ENCODE measurements at places on chromosomes 2 and 18.

GRCh38 chr18:50105027-50105426, 89.9 kb downstream of the MYO5B start:
- no peak for DNase-seq

GRCh38 chr2:109365131-109365530, 236.1 kb downstream of the SH3RF3 start:
- DNase-seq: peak; percentile 13

DNA sequence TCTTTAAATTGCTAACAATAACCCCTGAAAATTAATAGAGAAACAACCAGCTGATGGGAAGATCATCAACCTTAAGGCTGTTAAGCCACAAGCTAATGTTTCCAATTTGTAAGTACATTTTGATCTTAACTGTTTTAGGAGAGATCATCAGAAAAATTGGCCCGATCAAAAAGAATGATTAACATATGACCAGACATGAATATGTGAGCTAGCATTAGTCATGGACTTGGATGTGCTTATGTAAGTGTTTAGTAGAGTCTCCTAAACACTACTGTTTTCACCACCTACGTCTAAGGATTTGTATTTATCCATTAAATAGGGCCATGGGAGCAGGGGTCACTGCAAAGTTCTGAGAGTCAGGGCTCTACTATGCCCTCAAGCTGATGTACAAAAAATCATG, 4.3 kb downstream of the LMAN1 start:
- DNase-seq: no peak

DNA sequence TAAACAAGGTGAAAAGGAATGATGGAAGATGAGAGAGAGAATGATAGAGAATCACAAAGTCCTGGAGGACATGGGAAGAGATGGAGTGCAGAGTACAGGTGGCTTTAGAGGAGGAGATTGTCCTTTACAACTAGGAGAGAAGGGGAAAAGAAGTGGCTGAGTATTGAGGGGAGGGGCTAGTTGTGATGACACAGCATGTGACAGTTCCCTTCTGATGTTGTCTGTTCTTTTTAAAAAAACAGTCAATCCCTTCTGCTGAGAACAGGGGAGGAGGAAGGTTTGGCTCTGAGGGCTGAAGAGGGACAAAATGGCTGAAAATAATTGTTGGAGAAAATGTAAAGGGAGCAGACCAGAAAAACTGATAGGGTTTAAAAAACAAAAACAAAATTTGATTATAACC, 44.0 kb downstream of the STEAP3 start:
- DNase-seq: no peak

- no peak for DNase-seq
Observed at GRCh38 chr2:120503793-120504571, 158.0 kb downstream of the INHBB start.

DNA sequence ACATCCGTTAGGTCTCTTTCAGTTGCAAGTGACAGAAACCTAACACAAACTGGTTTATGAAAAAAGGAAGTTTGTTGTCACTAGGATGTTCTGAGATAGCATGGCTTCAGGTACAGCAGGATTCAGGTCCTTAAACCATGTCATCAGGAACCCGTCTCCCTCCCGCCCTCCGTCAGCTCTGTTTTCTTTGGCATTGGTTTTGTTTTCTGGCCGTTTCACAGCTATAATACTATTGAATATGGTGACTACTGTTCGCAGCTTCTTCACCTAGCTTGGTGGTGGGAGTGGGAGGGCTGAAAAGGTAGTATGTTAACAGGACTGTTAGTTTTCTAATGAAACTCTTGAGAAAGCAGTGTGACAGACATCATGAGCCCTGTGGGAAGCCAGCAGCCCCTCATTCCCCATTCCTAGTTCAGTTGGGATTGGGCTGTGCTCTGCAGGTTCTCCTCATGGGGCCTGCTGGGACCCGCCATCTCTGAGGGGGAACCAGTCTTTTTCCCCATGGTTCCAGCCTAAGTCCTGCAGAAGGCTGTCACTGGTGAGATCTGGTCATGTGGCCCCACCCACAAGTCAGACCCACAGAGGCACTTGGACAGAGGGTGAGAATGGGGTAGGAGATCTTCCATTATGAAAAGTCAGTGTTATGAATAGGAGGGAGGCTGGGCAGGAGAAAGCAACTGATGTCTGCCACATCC, 12.1 kb downstream of the PTMA start:
- peak; percentile 37 for DNase-seq

DNA sequence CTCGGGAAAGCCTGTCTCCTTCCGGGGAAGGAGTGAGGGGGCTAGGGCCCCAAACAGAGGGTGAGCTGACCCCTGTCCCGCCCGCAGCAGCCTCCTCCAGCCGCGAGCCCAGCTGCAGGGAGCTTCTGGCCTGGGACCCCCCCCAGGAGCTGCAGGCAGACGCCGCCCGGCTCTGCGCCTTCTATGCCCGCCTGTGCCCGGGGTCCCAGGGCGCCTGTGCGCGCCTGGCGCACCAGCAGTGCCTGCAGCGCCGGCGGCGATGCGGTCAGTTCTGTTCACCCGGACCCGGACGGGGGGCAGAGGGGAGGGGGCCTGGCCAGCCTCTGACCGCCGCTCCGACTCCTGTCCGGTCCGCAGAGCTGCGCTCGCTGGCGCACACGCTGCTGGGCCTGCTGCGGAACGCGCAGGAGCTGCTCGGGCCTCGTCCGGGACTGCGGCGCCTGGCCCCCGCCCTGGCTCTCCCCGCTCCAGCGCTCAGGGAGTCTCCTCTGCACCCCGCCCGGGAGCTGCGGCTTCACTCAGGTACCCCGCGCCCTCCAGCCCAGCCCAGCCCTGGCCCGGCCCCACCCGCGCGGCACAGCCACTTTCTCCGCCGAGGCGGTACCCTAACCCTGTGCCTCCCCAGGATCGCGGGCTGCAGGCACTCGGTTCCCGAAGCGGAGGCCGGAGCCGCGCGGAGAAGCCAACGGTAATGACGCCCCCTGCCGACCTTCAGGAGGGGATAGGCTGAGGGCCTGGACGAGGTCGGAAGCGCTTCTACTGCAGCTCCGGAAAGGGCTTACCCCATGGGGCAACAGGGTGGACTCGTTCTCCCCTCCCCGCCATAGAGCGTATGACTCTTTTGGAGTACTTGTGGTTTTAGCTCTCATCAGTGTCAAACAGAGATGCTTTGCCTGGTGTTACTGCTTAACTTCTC, 2.0 kb upstream of the CHRND start:
- no peak for DNase-seq

DNA sequence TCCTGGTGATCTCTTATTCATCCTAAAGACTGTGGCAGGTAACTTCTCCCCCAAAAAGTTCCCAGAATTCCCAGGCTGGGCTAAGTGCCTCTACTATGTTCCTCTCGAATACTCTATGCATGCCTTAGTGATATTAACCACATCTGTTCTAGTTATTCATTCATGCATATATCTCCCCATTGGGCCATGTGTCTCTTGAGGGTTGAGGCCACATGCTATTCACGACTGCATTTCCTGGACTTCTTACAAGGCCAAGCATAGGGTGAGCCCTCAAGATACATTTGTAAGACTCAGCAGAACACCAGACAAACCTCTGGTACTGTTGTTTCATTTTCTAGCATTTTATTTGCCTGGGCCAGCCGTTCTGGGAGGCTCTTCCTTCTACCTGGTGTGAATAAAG, 117.0 kb downstream of the EN1 start:
- no peak for DNase-seq

- DNase-seq: no peak
Observed at GRCh38 chr2:211836409-211836808, 702.2 kb downstream of the ERBB4 start.

- no peak for DNase-seq
Observed at GRCh38 chr2:179170901-179171300, 93.7 kb downstream of the SESTD1 start.

DNA sequence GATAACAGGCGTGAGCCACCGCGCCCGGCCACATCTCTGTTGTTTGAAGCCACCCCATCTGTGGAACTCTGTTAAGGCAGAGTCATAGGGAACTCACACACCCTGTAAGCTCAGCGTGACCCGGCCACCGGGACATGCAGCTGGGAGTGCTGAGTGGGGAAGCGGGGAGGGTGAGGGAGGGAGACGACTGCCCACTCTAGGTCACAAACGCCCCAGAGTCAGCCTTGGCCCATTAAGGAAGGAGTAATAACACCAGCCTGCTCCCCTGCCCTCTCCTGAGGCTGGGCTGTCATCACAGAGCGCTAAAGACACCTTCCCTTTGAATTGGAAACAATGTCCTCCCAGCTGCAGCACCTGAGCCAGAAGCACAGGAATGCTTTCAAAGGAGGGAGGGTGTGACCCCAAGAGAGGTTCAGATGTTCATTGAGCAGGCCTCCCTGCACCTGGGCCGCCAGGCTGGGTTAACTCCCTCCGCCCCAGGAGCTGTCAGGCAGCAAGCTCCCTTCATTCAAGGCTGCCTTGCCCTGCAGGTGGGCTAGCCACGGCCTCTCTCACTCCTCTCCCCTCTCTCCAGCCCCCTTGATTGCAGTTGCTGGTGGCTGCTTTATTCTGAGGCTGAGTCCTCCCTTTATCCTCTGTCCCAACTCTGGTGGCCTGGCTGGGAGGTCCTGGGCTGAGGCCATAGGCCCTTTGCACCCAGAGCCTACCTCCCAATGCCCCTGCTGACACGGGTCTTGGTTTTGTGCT, 77.2 kb upstream of the HPCAL1 start:
- DNase-seq: peak; percentile 47

GRCh38 chr2:36952748-36953197, 13.6 kb downstream of the STRN start:
- no peak for DNase-seq

GRCh38 chr18:25262920-25263319, 89.0 kb downstream of the ZNF521 start:
- no peak for DNase-seq

- no peak for DNase-seq
Observed at GRCh38 chr2:134590679-134591078, 128.1 kb downstream of the TMEM163 start.

GRCh38 chr2:219991116-219991515, 363.7 kb downstream of the SLC4A3 start:
- no peak for DNase-seq

DNA sequence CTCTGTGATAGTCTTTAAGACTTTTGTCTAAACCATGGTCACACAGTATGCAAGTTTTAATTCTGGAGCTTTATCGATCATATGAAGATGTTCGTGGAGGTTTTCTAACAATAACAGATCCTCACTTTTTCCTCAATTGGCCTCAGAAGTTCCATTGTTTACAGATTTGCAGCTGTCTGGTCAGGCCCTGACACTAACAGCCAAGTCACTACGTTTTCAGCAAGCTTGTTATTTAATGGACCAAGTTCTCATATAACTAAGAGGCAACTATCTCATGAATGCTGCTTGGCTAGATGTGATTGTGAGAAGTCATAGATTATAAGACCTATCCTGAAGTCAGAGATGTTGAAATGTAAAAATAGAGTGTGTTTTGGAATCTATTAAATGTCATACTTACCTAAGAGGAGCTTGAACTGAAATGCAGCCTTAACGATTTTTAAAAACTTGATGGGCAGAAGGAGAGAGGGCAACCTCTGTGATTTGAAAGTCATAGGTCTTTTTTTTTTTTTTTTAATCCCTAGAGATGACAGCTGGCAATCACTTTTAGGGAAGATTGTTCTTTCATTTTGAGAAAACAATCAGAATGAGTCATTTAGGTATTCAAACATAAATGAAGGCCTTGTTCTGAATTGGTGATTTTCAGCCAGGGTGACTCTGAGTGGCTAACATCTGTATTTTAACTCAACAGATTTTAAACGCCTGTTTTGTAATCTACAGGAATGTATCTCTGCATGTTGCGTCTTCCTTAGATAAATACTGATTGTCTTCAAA, 48.4 kb upstream of the NEMP2 start:
- DNase-seq: no peak

- no peak for DNase-seq
Observed at GRCh38 chr18:22013993-22014392, 155.4 kb upstream of the GATA6 start.

DNA sequence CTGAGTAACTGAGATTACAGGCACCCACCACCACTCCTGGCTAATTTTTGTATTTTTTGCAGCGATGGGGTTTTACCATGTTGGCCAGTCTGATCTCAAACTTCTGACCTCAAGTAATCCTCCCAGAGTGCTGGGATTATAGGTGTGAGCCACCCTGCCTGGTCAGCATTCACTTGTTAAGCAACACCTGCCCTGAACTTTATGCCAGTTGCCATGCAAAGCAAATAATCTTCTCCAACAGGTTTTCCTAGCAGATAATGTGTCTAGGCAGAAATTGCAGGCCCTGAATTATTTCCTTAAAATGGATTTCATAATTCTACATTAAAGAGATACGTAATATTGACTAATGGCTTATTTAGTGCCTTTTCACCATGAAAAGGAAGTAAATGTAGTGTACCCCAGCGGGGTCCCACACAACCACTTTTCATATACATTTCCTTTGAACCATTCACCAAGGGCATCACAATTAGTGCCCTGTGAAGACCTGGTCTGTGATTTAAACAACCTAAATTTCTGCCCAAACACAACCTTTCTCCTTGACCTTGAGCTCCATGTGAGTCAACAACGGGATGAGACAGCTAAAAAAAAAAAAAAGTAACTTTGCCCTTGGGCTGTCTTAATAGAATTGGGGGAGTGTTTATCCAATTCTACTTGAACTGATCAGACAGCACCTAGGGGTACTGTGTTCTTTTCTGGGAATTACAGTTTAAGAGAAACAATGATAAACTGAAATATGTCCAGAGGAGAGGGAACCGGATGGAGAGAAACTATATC, 41.6 kb downstream of the EEF1B2 start:
- no peak for DNase-seq

GRCh38 chr18:48629730-48630324, 91.0 kb downstream of the CTIF start:
- peak; percentile 65 for DNase-seq

GRCh38 chr2:200604571-200605255, 18.9 kb downstream of the AOX1 start:
- no peak for DNase-seq

DNA sequence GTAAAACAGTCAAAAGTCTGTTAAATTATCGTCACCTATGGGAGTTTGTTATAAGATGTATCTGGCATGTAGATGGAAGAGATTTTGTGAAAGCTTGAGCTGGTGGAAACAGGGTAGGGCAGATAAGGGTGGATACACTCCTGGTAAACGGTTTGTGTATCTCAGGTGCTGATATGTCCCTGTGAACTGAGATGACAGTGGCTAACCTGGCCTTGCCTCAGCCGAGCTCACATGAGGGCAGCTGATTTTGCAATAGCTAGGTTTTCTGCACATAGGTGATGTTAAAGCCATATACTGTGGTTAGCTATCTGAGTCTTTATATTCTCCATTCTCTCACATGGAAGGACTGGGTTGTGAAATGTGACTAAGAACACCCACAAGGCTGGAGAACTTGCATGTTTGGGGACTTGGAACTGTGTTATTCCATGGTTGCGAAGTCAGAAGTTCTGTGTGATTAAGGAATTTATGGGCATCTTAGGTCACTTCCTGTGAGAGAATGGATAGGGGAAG, 205.1 kb downstream of the TPGS2 start:
- no peak for DNase-seq

- no peak for DNase-seq
Observed at GRCh38 chr2:18752667-18753422, 163.5 kb upstream of the NT5C1B start.
